Adipocyte (in vitro differentiated cells): ENCODE measurements at places on chromosomes 6 and 20.
A peak's percentile ranks its signal among the peaks of the same experiment; 100 is the strongest.

GRCh38 chr6:70593118-70593486 lies 26.4 kb downstream of the SDHAF4 start:
- DNase-seq, result no peak

DNA sequence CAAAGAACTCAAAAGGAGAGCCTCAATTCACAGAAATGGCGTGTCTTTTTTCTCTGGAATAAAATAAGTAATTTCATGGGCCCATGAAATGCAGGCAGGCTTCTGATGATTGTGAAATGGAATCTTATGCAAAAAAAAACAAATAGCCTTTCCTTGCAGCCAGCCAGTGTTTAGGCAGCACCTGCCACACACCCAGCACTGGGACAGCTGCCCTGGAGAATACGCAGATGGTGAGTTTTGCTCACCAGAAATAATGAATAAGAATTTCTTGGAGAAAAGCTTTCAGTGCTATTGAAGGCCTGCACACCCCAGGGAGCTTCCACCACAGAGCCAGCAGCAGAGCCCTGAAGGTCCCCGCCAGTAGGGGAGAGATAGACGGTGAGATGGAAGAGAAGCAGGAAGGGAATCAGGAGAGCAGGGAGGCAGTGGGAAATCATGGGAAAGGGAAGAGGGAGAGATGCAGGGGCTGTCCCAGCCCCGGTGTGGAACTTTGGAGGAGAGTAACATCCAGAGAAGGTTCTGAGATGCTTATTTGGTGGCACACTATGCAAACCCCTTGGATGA lies 54.9 kb downstream of the PXDC1 start:
- peak; percentile 68 for DNase-seq

DNA sequence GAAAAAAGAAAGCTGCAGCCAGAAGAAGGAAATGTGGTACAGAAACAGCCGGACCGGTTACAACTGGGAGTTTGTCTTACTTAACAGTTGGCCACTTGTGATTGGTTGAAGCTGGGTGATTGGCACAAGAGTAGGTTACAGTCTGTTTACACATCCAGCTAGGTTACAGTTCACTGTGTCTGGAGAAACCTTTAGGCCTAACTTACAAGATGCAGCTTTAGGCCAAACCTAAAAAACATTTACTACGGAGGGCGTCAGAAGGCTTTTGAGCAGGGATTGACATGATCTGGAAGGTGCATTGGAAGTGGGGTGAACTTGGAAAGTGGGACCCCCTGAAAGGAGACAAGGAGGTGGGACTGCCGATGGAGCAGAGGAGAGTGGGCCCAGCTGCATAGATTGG lies 122.3 kb downstream of the BANF2 start:
- peak; percentile 87 for DNase-seq

DNA sequence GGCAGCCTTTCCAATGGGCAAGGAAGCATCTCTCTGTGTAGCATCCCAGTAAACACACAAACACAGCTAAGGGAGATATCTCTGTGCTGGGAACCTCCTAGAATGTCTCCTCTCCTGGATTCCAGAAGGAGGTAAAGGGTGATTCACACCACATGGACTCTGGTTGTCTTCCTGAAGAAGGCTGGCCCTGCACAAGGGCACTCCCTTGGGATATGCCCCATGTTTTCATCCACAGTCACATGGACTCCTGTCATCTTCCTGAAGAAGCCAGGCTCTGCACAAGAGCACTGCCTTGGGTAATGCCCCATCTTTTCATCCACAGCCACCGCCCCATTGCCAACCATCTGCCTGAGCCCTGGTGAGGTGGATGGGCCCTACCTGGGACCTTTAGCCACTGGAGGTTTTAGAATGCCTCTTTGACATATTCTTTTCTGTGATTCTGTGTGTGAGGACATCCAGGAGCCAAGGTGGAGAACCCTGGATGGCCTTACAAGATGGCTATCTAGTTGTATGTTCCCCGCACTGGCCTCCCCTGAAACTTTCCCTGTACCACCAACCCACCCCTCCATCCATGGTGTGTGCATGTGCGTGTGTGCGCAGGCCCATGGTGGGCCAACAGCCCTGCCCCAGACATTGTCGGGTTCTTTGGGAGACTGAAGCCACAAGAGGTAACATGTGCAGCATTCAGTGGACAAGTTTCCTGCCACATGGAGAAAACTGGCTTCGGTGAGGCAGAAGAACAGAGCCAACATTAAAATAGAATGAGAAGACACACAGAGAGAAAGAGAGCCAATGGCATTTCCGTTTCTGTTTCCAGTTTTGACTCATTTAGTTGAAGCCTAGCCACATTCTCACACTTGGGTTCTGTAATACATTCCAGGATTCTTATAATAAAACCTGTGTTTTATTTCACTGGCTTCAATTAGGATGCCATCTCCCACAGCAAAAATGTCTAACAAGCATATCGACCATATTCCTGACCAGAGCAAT lies 110.2 kb upstream of the CST7 start:
- peak; percentile 46 for DNase-seq

DNA sequence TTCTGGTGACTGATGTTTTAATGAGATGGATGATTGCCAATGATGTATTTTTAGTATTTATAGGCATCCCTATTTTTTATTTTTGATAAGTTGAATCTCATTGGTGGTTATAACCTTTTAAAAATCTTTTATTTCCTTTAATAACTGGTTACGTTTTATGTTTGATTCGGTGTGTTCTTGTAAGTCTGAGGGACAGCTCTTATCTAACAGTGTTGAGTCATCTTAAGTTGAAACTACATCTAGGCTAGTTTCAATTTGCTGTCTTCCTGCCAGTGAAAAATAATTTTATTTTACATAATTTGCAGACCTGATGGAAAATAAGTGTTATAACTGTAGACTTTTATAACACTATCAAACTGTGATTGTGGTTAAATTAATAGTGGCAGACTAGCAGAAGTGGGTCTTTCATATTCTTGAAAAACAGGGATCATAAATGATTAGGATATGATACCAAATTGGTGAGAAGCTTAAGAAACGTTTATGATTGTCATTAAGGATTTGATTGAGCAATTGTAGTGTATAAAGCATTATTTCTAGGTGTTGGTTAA lies 4.6 kb downstream of the AFDN start:
- DNase-seq, result no peak

DNA sequence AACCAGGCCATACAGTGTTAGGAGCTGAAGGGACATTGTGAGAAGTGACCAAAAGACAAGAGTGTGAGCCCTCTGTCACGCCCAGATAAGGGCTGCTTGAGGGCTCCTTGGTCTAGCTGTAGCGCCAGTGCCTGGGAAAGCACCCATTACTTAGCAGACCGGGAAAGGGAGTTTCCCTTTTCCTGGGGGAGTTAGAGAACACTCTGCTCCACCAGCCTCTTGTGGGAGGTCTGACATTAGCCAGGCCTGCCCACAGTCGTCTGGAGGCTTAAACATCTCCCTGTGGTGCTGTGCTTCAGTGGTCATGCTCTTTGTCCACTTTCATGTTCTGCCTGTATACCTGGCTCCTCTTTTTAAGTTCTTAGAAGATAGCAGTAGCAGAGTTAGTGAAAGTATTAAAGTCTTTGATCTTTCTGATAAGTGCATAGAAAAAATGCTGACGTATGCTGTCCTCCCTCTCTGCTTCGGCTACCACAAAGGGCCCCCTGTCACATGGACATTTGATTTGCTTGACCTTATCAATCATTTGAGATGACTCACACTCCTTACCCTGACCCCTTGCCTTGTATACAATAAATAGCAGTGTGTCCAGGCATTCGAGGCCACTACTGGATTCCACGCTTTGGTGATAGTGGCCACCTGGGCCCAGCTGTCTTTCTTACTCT lies 201.5 kb upstream of the ECI2 start:
- DNase-seq, result no peak

- DNase-seq, result no peak
Measured at GRCh38 chr6:87257565-87257964, 64.8 kb upstream of the SMIM8 start.
